Head of caudate nucleus (tissue), 42 donors: ENCODE measurements at places on chromosomes 1 and 21.

DNA sequence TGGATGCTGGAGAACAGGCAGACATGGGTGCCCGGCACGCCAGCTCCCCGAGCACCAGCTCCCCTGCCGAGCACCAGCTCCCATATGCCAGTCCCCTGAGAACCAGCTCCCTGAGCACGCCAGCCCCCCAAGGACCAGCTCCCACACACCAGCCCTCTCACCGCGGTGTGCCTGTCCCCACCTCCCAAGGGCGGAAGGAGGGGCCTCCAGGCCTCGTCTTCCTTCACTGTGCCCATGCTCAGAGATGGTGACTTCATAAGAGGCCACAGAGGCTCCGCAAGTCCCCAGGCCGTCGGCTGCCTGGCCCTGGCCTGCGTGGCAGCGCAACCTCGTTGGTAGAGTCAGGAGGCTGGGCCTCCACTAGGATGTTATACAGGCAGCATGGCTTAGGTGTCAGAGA lies 69.1 kb downstream of the AGPAT3 start:
- DNase-seq = no peak

DNA sequence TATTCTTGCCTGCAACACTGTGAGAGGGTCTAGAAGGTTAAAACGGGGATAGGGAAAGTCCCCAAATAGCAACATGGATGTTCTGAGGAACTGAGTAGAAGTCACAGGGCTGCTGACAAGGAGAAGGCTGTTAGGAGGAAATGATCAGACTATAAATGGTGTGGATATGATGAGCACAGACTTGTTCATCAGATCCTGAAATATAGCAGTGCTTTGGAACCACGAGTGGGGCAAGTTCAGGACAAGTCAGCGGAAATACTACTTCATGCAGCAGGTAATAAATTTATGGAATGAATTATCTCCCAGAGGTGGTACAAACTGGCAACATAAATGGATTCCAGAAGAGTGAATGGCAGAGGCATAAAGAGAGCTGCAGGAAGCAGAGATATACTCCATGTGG lies 3.2 kb upstream of the KIAA0040 start:
- DNase-seq = no peak

- no peak for DNase-seq
Measured at GRCh38 chr1:46530791-46531409, 20.5 kb downstream of the KNCN start.

GRCh38 chr1:158983235-158983634 lies 26.5 kb upstream of the IFI16 start:
- DNase-seq = no peak

DNA sequence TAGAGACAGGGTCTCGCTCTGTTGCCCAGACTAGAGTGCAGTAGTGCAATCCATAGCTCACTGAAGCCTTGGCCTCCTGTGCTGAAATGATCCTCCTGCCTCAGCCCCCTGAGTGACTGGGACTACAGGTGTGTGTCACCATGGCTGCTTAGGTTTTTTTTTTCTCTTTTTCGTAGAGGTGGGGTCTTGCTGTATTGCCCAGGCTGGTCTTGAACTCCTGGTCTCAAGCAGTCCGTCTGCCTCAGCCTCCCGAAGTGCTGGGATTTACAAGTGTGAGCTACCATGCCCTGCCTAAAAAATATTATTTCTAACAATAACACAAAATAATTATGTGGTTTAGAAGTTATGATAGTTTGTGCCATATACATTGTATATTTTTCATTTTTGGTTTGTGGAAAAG lies 9.9 kb downstream of the CAMTA1 start:
- DNase-seq = no peak

DNA sequence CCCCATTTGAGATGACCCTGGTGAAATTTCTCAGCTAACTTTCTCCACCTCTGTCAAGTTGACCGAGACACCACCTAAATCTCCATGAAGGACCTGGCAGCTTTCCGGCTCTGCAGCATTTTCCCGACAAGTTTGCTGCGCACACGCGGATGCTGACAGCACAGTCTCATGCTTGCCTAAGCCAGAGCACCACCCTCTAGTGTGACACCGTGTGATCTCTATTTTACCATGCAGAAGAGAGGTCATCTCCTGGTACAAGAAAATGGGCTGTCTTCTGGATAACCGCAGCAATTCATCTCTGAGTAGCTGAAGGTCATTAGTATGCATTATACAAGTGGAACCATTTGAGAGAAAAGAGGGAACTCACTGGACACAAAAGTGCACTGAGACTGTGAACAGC lies 38.9 kb upstream of the H6PD start:
- DNase-seq = no peak

- DNase-seq = no peak
Measured at GRCh38 chr1:66343569-66344325, 190.2 kb upstream of the SGIP1 start.

DNA sequence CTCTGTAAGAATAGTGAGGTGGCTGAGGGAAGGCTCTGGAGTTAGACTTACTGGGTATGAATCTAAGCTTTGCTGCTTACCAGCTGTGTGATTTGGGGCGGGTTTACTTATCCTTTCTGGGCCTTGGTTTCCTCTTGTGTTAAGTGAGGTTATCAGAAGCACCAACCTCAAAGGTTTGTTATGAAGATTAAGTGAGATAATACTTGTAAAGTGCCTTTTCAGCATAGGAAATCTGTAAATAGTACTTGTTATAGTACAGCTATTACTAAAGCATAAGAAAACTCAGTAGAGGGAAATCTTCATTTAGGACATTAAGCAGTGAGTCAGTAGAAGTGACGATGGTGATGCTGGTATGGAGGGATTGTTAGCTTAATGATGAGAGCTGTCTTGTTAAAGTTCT lies 12.1 kb downstream of the HHAT start:
- no peak for DNase-seq

GRCh38 chr21:34797921-34798535 lies 129.2 kb downstream of the CLIC6 start:
- DNase-seq = no peak

DNA sequence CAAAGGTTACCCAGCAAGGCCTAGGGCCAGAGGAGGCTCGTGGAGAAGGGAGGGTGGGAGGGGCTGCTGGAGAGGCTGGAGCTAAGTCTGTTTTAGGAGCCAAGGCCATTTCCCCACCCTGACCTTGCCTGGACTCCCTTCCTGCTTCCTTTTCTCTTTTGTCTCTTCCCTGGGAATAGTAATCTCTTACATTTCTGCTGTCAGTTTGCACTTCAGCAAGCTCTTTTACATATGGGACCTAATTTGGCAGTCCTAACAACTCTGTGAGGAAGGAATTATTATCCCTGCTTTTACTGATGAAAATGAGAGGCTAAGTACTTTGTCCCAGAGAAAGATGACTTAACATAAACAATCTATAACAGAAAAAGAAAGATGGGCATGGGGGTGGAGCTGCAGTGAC lies 13.8 kb downstream of the OPTC start:
- no peak for DNase-seq

DNA sequence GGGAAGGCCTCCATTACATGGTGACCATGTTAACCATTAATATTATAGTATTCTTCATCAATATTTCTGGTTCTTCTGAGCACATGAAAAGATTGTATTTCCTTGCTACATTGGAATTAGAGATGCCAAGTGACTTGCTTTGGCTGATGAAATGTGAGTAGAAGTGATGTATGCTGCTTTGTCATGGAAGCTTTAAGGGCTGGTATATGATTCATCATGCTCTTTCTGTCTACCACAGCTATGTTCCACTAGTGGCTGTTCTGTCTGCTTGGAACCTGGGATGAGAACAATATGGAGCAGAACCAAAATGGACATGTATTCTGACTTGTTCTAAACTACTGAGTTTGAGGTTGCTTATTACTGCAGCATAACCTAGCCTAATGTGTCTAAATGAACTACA lies 163.3 kb downstream of the TM2D1 start:
- DNase-seq = no peak

- no peak for DNase-seq
Measured at GRCh38 chr1:44651069-44651468, 23.2 kb downstream of the TMEM53 start.

GRCh38 chr1:225479996-225480720 lies 52.3 kb upstream of the LBR start:
- DNase-seq = no peak

DNA sequence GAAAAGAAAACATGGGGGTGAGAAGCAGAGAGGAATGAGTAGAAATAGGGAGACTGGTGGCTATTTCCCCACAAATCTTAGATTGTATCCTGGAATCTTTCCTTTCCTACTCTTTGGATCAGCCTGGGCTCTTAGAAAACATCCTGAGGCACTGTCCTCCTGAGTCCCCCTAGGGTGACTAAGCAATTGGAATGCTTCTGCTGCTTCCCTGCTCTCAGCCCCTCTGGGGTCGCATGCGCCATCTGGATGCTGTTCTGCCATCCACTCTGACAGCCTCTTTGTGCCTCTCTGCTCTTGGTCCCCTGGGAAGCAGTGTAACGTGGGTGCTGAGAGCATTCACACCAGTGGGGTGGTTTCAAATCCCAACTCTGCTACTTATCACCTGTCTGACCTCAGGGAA lies 443.0 kb downstream of the SIPA1L2 start:
- DNase-seq = no peak

GRCh38 chr1:165842671-165843129 lies 15.3 kb downstream of the UCK2 start:
- DNase-seq = no peak

DNA sequence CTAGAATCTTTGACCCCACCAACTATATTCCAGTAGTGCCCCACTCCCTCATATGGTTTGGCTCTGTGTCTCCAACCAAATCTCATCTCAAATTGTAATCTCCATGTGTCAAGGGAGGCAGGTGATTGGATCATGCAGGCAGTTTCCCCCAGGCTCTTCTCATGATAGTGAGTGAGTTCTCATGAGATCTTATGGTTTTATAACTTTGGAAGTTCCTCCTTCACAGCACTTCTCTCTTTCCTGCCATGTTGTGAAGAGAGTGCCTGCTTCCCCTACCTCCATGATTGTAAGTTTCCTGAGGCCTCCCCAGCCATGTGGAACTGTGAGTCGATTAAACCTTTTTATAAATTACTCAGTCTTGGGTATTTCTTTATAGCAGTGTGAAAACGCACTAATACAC lies 7.7 kb upstream of the SAMD13 start:
- no peak for DNase-seq

- DNase-seq = no peak
Measured at GRCh38 chr1:23555270-23555985, 3.9 kb downstream of the ID3 start.

DNA sequence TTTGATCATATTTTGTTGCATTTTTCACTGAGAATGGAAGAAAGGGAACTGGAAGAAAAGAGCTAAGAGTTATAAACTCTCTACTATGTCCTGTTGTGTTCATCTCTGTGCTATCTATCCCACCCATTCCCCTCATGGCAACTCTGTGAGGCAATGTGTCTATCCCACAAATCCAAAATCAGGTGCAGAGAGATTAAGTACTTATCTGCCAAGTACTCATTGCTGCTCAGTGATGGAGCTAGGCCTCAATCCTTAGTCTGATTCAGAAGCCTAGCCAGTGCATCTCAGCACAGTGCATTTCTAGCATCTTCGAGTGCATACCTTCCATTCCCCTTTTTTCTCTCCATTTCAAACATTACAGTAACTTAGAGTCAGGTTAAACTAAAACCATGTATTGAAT lies 270.6 kb downstream of the TPR start:
- no peak for DNase-seq

GRCh38 chr1:3359351-3359750 lies 95.1 kb upstream of the ARHGEF16 start:
- no peak for DNase-seq

GRCh38 chr1:16009030-16009460 lies 5.0 kb downstream of the SRARP start:
- DNase-seq = peak; percentile 83

DNA sequence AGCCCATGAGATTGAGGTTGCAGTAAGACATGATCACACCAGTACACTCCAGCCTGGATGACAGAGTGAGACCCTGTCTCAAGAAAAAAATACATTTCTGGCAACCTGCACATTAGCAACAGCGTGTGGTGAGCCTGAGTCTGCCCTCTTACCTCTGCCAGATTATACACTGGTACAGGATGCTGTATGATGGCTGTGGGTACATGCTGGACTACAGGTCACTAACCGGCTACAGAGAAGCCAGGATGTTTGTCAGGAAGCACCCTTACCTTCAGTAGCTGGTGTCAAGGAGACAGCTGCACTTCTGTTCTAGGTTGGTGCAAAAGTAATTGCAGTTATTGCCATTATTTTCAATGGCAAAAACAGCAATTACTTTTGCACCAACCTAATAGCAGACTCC lies 575.7 kb downstream of the NPHP4 start:
- no peak for DNase-seq

DNA sequence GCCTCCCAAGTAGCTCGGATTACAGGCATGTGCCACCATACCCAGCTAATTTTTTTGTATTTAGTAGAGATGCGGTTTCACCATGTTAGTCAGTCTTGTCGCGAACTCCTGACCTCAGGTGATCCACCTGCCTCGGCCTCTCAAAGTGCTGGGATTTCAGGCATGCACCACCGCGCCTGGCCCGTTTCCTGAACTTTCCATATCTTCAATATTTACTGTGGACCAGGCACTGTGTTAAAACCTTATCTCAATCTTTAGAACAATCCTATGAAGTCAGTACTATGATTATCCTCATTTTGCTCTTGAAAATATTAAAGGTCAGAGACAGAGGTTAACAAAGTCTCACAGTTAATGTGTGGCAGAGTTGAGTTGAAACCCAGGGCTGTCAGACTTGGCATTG lies 1.6 kb upstream of the ADCY10 start:
- DNase-seq = no peak

DNA sequence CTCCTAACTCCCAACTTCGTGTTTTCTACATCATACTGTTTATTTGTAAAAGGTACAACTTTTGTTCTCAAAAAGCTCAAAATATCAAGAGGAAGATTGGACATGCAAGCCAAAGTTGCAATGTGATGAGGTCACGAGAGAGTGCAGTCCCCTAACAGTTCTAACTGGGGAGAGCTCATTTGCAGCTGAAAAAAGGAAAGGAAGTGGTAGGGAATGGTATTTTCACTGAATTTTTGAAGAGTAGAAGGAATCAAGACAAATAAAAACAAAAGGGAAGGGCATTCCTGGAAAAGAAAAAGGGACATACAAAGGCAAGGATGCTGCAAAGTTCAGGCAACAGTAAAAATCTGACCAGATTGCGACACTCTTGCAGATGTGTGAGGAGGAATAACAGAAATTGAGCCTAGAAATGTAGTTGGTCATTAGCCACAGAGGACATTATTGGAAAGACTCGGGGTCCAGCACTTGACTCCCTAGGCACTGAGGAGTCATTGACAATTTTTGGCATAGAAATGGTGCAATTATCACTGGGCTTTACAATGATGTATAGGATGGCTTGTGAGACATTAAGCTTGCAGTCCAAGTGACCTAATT lies 67.9 kb downstream of the TBX15 start:
- DNase-seq = no peak
